Natural killer cell (primary cell): ENCODE measurements at places on chromosomes 7 and 10.

- DNase-seq: no peak
Measured at GRCh38 chr10:123991611-123992570, 100.3 kb upstream of the CPXM2 start.

GRCh38 chr10:93384006-93384405, 98.1 kb downstream of the MYOF start:
- no peak for DNase-seq

DNA sequence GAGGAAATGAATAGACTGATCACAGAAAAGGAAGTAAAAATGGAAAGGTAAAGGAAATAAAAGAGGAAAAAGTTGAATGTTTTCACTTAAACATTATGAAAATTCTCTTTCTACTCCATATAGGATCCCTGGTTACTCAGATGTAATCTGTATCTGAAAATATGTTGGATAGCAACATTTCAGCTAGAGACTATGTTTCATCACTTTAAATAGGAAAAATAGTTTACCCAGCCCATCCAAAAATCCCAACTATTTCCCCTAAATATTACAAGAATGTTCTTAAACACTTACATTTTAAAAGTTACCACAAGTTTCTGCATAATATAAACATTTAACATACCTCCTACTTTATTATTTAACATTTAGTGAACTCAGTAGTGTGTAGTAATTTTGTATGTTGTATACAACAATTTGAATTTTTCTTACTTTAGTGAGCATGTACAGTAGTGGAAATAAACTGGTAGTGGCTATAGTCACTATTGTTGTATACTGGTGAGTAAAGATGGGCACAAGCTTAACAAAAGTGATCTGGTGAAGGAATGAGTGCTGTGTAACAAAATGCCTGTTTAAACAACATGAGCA, 27.1 kb downstream of the SLF2 start:
- no peak for DNase-seq

DNA sequence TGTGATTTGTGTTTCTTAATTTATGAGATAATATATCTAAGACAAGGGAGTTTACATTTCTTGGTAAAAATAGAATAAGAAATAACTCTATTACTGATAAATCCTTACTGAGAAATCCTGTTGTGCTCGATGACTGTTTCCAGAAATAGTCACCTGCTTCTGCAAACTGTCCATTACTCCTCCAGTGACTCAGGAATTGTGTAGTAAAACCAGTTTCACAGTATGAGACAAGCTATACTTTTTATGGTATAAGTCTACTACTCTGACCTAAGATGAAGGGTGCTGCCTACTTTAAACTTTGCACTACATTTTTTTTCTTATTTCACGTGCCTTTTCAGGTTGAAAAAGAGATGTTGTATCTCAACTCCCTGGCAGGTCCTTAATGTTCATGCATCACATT, 6.8 kb upstream of the ANKRD22 start:
- no peak for DNase-seq

DNA sequence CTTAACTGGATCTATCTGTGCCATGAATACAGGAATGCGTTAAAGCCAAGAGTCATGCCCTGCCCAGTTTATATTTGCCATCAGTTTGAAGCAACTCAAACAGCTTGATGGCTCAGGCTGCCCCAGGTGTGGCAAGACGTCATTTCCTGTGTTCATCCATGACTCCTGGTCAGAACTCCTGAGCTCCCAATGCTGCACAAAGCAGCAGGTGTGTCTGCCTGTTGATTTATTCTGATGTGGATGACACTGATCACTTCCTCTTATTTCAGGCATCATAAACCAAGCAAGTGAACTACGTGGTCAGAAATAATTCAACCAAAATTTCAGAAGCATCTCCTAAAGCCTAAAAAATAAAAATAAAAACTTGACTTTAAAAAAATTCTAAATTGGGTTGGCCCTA, 68.5 kb downstream of the EZH2 start:
- DNase-seq: no peak

DNA sequence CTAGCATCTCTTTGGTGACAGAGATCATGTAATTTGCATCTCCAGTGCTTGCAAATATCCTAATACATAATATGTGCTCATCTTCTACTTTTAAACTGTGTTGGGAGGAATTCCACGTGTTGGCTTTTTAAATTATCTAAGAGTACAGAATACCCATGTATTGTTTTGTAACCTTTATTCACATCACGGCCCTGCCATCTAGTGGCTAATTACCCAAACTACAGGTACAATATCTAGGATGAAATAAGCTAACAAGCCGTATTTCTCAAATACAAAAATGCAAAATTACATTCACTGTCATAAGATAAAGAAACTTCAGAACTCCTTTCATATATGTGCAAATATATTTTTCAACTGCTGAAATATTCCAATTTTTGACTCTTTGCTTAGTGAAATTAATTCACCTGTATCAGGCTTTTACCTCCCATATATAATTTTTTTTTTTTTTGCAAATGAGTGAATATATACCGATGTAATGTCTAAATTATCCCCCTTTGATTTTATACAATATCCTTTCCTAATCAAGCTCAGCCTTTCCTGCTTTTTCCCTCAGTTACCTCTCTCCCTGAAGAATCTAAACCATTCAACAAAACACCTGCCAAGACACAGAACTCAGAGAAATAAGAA, 30.3 kb upstream of the LSM8 start:
- peak; percentile 61 for DNase-seq

- no peak for DNase-seq
Measured at GRCh38 chr7:148696787-148697186, 1.9 kb upstream of the CUL1 start.

DNA sequence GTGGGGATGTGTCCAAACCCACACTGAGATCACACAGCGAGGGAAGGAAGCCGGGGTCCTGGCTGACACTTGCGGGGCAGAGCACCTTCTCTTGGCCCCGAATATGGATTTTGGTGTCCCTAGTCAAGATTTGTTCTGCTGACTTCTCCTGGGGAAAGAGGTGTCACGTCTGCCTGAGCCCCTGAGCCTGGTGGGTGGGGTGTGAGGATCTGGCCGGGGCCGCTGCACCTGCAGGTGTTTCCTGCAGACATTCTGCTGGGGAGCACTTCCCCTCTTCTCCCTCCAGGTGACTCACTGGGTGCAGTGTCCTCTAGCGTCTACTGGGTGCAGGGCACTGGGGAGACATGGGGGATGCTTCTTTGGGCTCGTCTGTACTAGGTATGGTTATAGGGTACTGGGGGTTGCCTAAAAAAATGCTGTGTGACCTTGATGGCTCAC, 99.2 kb downstream of the GRK5 start:
- DNase-seq: peak; percentile 49

- no peak for DNase-seq
Measured at GRCh38 chr10:24908793-24909423, 43.5 kb downstream of the PRTFDC1 start.

DNA sequence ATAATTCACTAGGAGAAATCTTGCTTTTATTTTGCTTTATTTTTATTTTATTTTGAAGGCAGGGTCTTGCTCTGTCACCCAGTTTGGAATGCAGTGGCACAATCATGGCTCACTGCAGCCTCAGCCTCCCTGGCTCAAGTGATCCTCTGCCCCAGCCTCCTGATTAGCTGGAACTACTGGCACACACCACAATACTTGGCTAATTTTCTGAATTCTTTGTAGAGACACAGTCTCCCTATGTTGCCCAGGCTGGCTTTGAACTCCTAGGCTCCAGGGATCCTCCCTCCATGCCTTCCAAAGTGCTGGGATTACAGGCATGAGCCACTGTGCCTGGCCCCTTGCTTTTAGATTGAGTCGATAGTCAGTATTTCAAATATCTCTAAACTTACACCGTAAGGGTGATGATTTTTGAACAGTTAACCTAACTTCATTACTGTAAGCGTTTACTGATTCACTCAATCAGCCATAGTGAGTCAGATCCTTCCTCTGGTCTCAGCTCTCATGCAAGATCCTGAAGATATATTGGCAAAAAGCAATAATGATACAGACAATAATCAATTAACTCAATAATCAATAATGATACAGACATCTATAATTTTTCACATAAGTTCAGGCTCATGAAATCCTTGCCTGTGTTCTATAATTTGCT, 239.5 kb downstream of the KIAA1217 start:
- no peak for DNase-seq

DNA sequence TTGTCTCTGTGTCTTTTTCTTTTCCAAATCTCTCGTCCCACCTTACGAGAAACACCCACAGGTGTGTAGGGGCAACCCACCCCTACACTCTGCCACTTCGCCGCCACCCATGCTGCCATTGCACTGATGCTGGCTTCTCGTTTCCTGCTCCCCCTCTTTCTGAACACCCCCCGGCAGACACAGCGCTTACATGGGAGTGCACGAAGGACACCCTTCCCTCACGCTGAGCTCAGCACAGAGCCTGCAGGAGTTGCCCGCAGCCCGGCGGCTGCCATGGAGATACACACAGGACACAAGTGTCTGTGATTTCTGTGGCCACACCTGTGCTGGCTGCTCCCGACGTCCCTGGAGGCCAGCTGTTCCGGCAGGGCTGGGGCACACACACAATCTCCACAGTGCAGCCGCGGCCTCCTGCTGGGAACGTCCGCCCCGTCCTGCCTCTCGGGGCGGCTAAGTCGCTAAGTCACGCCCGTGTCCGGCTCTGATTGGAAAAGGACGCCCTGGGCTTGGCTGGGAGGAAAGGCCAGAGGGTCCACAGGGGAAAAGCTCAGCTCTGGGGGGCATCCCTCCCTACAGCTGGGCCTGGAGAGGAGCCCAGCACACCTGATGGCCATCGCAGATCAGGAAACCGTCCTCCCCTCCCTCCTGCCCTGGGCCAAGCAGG, 349.8 kb downstream of the PTPRN2 start:
- DNase-seq: no peak

- no peak for DNase-seq
Measured at GRCh38 chr7:48168159-48168558, 3.1 kb upstream of the ABCA13 start.

GRCh38 chr10:642186-642890, 47.1 kb downstream of the DIP2C start:
- no peak for DNase-seq

GRCh38 chr7:3880228-3880987, 579.4 kb downstream of the SDK1 start:
- no peak for DNase-seq

- DNase-seq: no peak
Measured at GRCh38 chr7:50196719-50197118, 103.7 kb upstream of the ZPBP start.

DNA sequence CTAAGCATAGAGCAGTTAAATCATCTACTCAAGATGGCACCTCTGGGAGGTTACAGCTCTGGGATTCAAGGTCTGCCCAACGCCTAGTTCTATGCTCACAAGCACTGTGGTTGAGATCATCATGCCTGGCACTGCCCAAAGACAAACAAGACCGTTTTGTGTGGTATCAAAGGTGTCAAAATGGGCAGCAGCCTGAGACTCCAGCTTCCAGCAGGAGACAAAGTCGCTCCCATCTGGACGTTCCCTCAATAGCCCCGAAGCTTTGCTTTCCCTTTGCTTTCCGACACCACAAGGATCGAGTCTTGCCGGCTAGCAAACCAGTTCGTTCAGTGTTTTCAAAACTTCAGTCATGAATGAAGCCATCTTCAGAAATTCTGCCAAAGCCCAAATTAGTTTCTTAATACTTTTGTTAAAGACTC, 5.1 kb downstream of the HABP2 start:
- no peak for DNase-seq

- DNase-seq: no peak
Measured at GRCh38 chr7:101859411-101860106, 42.1 kb downstream of the CUX1 start.

DNA sequence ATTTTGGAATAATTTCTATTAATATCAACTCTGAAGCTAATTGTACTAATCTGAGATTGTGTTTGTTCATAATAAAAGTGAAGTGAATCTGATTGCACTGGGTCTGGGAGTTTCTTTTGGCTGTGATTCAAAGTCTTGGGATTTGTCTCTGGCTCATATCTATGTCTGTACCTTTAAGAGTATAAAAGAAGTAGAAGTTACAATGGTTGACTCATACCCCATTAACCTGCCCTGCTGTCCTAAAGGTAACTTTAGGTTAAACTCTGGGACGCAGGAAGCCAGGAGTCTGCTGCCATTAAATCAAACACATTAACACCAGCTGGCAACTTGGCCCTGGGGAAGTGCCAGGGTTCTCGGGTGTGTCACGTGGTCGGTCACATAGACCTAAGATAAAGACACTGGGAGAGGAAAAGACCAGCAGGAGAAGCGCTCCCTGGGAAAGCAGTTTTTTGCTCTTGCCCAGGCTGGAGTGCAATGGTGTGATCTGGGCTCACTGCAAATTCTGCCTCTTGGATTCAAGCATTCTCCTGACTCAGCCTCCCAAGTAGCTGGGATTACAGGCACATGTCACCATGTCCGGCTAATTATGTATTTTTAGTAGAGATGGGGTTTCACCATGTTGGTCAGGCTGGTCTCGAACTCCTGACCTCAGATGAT, 17.8 kb downstream of the SCD start:
- DNase-seq: no peak

DNA sequence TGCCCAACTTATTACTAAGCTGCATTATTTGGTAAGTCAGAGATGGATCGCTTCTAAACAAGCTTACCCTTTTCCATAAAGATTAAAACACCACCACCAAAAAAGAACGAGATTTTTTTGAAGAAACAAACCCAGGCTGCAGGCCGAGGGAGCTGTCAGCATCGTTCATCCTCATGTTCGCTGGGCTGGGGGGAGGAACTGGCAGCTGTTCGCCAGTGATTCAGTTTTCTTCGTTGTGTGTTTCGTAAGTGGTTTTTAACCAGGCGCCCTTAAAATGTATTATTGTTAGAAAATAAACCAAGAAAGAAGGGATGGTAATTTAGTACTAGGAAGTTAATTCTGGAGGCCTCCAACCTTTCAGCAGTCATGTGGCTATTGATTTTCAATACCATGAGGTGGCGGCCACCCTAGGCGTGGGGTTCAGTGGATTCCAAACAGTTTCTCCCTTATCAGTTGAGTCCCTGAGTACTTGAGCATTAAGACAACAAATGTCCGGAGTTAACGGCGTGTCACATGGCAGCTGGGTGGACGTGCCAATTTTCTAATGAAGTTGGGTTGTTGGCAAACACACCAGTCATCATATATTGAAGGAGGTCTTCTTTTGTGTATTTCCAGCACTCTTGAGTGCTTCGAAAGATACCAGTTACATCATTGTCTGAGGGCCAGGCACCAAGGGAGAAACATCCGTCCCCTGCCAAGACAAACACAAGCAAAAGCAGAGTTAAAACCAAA, 173.2 kb downstream of the EBF3 start:
- no peak for DNase-seq
